ENCODE measurements at places on chromosomes 2 and 18.
A peak's percentile ranks its signal among the peaks of the same experiment; 100 is the strongest.

DNA sequence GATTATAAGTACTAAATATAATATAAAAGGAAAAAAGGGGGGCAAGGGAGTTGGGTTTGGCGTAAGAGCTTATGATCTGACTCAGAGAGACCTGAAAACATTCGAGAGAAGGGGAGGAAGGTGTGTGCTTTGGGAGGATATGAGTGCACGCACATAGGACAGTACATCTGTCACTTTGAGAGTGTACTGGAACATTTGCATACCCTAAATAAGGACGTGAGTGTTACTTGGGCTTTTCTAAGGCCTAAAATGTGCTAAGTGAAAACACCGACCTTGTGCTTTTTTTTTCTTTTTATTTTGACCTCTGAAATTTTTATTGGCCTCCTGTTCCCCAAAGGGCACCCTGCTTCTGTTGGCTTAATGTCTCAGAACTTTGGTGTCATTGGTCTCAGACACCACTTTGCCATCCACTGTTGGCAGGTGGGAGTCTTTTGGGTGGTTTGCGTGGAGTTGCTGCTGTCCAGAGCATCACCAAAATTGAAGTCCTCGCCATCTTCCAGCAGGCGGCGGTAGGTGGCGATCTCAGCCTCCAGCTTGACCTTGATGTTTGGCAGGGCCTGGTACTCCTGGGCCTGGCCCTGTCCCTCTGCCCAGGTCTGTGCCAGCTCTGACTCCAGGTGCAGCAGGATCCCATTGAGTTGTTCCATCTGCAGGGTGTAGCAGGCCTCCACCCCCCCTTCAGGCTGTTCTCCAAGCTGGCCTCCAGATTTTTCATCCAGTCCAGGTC, 57.7 kb downstream of the CD28 start:
- no peak for DNase-seq

DNA sequence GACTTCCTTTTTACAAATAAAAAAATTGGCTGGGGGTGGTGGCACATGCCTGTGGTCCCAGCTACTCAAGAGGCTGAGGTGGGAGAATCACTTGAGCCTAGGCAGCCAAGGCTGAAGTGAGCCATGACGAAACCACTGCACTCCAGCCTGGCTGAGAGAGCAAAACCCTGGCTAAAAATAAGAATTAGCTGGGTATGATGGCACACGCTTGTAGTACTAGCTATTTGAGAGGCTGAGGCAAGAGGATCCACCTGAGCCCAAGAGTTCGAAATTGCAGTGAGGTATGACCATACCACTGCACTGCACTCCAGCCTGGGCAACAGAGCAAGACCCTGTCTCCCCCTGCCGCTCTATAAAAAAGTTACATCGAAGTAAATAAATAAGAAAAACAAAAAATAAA, 33.7 kb downstream of the GFPT1 start:
- DNase-seq: no peak

DNA sequence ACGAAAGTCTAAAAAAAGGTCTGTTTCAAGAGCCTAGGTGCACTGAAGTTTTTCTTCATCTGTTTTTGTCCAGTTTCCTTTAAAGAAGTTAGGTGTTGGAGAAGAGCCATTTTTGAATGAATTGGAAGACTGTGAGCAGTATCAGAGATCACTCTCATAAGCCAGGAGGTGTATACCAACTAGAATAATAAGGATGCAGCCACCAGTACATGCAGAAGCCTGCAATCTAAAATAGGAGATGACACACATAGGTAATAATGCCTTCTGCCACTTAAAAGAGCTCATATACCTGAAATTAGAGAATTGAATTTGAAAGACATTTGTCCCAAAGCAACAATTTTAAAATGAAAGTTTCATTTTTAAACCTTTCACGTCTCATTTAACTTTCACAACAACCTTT, 81.7 kb downstream of the RBMS1 start:
- DNase-seq: no peak

DNA sequence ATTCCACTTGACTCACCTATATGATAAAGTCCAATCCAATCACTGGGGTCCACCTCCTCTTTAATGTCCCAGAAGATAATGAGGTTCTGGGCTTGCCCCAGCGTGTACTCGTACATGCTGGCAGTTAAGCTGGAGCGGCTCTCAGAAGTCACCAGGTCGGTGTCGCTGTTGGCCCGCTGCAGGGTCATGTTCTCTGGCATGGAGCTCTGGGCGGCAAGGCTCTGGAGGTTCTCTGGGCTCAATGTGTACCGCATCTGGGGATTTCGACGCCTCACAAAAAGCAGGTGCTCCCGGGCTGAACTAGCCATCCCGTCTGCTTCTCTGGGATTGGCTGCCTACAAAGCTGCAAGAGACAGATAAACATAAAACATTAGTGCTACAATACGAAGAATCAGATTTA, 206.4 kb upstream of the CCDC150 start:
- no peak for DNase-seq

GRCh38 chr2:232238108-232238507, 140.4 kb upstream of the ALPP start:
- no peak for DNase-seq

DNA sequence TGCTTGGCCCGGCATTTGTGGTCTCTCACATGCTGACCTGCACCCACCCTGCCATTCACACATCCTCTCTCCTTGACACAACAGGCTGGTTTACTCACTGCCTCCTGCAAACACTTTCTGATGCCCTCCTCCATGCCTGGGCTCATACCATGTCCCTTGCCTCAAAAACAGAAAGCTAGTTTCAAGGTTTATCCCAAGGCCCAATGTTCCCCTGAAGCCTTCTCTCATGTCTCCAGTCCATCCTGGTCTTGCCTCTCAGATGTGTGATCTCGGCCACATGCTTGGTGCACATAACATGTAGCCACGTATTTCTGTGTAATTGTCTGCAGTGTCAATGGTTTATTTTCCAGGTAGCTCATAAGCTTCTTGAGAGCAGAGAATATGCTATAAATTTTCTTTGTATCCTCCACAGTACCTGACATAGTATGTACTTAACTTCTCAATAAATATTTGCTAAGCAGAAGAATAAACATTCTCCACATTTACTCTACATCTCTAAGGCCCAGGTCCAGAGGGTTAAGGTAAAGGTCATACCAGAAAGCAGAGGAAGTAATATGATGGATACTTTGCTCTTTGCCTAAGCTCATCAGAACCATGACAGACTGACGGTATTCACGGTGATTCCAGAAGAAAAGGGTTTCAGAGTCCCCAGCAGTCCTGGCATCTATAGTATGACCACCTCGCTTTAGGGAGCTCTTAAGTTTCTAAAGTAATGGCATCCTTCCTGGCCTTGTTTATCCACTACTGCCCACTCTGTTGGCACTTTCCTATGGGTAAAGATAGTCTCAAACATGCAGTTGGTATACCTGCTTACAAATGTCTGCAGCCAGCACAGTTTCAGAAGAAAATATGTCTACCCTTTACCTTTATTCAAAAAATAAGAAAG, 163.4 kb upstream of the ZFP36L2 start:
- DNase-seq: no peak

GRCh38 chr2:3481736-3482362, 37.5 kb downstream of the ADI1 start:
- DNase-seq: no peak

GRCh38 chr18:31403409-31403808, 26.8 kb downstream of the DSG4 start:
- no peak for DNase-seq

DNA sequence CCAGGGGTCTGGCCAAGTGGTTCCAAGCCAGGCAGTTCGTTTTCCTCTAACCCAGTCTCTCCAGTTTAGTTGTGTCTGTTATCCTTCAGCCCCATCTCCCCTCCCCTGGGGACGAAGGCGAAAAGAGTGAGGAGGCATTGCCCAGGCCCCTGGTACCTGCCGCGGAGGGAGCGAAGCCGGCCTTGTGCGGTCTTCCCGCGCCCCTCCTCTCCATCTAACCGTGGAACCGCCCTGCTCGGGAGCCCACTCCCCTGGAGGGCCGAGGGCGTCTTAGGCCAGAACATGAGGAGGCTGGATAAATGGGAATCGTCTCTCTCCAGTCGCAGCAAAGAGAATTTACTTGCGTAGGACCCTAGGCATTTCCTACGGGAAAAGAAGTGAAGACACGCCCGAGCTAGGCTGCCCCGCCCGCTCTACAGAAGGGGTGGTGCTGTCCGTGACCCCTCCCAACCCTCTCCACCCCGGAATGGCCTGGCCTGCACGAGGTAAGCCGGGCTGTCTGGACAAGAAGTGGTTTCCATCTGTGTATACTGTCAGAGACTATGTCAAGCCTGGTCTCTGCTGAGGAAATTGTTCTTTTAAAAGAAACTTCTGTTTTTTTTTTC, 156.2 kb downstream of the MIB1 start:
- no peak for DNase-seq

DNA sequence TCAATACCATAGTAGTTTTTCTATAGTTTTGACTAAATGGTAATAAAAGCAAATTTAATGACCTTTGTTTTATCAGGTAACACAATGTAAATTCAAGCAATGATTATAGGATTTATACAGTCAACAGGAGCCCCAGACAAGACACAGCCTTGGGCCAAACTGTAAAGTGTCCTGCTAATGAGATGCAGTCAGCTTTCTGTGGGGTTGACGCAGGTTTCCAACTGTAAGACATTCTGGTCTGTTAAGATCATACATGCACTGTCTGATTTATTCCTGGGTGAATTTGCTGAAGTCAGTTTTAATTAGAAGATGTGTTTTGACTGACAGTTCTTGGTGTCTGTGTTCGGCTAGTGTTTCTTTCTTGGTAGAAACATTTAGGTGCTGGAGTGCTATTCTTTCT, 180.3 kb downstream of the SNTG2 start:
- no peak for DNase-seq

DNA sequence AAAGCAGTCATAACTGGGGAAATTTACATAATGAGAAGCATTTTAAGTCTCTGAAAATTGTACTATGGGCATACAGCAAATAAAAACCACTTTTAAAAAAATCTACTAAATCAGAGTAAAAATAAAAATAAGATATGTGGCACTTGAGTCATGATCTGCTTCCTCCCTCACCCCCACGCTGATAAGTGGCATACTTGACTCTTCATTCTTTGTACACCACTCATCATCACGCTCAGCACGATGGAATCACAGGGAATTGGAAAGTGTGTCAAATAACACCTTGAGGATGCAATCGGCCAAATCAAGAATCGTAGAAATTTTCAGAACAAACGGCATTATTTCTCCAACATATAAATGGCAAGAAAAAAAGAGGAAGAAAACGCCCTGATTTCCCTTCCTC, 41.1 kb upstream of the REG3G start:
- no peak for DNase-seq

DNA sequence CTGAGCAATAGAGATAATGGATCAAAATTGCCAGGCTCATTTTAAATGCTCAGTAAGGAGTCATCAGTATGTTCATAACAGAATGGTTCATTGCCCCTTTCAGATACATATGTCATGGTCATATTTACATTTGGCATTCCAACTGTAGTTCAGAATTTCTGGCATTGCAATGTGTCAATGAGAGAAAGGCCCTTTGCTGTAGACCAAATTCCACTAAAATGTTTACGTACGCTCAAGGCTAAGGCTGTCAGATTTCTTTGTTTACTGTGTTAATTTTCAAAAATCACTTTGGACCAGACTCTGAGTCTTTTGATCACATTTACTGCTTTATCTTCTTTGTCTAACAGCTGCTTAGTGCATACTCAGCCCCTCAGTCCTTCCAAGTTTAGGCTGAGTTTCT, 213.5 kb downstream of the PIK3C3 start:
- DNase-seq: no peak

GRCh38 chr18:13392029-13392750, 173.6 kb downstream of the LDLRAD4 start:
- peak; percentile 46 for DNase-seq

- DNase-seq: no peak
Observed at GRCh38 chr2:8840475-8841091, 3.2 kb upstream of the KIDINS220 start.

DNA sequence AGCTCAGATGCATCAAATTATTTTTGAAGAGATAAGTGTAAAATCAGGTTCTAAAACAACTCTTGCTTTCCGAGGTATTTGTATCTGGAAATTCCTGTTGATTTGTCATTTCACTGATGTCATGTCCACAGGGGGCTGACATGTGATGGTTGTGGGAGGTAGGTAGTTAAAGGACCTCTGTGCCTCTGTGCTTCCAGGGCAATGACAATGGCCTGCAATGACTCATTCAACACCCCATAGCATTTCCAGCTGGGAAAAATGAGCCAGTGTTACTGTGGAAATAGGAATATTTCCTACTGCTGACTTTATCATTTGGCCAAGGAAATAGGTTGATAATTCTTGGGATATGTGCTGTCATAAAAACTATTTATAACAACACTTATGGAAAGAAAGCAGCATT, 86.2 kb upstream of the CCDC195 start:
- DNase-seq: no peak

DNA sequence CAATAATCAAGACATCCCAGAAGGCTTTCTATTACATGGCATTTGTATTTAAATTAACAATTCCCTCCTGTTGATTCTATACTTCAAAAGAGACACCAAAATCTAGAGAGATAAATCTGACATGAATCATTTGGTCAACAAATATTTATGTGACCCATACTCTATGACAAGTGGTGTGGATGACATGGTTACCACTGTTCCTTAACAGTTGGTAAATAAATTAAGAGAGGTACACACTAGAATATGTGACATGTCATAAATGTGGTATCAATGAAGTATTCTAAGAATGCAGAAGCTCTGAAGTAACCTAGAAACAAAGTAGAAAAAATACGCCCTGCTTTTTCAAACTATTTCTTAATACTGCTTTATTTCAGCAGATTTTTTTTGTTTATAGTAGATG, 255.4 kb downstream of the EXOC6B start:
- DNase-seq: no peak

Measured in vagina (tissue), 2 donors.